ENCODE measurements at places on chromosomes 5 and 9. TPM values are rescaled to one million over a fixed set of nuclear protein-coding genes. Genes with fewer than 3 reads are reported as not detected.

The PGGT1B gene
- 7.6 TPM for total RNA-seq

The SOX30 gene
- total RNA-seq: 0.04 TPM

DNA sequence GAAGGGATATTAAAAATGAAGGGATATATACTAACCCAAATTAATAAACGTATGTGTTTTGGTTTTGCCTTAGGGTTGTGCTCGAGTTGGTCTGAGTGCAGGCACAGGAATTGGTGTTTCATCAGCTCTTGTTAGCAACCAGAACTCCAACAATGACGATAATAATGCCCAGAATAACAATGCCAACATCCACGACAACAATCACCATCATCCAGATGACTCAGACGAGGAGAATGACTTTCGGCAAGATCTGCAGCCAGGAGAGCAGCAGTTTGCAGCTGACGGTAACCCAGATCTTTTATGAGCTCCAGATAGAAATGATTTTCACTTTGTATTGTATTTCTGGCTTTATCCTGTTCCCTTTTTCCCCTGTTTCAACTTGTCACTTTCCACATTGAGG is 33.2 kb downstream of the FBXO38 start:
- DNase-seq: no peak

GRCh38 chr5:107285772-107286171 is 385.0 kb downstream of the EFNA5 start:
- no peak for DNase-seq

All from H7 (cell line).